ENCODE measurements at places on chromosomes 11 and 22.

DNA sequence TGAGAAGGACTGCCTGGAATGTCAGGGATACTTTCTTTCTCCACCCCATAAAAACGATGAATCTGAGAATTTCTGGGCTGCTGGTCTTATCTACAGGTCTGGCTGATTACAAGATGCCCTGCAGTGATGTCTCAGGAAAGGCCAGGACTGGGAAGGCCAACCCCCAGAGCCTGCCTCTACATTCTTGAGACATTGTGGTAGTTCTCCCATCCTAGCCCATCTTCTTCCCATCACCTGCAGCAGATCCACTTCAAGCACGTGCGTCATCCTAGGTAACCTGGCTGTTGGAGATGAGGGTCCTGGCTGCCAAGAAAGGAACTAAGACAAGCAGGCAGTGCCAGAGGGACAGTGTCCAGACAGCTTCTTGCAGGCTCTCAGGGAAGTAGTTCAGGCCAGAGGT lies 44.1 kb upstream of the E2F8 start:
- DNase-seq, result no peak

- DNase-seq, result no peak
Measured at GRCh38 chr11:120270386-120270785, 30.4 kb downstream of the POU2F3 start.

GRCh38 chr11:69000831-69001242 lies 12.2 kb downstream of the MRGPRF start:
- DNase-seq, result no peak

DNA sequence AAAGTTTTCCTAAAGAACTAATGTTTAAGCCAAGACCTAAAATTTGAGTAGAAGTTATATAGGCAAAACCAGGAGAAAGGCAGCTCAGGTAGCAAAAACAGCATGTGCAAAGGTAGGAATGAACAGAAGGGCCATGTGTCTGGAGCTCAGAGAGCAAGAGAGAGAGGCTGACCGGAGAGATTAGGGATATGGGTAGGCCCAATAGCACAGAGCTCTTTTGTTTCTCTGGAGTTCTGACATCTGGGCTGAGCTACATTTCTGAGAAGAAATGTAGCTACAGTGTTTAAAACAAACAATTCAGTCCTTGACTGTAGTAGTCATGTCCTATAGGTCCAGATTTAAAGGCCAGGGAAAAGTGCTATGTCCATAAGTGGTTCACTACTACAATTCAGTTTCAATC lies 4.5 kb downstream of the C11orf97 start:
- no peak for DNase-seq

DNA sequence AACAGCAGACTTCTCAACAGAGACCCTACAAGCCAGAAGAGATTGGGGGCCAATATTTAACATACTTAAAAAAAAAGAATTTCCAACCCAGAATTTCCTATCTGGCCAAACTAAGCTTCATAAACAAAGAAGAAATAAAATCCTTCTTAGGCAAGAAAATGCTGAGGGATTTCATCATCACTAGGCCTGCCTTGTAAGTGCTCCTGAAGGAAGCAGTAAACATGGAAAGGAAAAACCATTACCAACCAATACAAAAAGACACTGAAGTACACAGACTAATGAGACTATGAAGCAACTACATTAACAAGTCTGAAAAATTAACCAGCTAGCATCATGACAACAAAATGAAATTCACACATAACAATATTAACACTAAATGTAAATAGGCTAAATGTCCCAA lies 947.9 kb upstream of the CHORDC1 start:
- DNase-seq, result no peak

DNA sequence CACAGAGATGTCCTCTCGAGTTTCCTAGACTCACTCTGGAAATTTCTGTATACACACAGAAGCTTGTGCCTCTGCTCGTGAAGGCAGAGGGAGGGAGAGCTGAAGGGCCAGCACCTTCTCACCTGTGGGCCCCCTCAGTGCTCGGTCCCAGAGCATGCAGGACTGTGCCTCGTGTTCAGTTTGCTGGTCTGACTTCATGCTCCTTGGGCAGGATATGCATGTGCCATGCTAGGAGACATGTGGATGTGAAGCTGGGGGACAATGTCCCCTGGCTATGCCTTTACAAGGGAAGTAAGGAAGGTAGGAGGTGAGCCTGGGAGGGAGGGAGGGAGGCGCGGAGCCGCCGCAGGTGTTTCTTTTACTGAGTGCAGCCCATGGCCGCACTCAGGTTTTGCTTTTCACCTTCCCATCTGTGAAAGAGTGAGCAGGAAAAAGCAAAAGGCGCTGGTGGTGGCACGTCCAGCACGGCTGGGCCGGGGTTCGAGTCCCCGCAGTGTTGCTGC lies 22.6 kb downstream of the NEAT1 start:
- no peak for DNase-seq

- no peak for DNase-seq
Measured at GRCh38 chr22:44925465-44926123, 84.2 kb downstream of the PHF21B start.

- no peak for DNase-seq
Measured at GRCh38 chr22:30627471-30627870, 8.1 kb upstream of the SLC35E4 start.

DNA sequence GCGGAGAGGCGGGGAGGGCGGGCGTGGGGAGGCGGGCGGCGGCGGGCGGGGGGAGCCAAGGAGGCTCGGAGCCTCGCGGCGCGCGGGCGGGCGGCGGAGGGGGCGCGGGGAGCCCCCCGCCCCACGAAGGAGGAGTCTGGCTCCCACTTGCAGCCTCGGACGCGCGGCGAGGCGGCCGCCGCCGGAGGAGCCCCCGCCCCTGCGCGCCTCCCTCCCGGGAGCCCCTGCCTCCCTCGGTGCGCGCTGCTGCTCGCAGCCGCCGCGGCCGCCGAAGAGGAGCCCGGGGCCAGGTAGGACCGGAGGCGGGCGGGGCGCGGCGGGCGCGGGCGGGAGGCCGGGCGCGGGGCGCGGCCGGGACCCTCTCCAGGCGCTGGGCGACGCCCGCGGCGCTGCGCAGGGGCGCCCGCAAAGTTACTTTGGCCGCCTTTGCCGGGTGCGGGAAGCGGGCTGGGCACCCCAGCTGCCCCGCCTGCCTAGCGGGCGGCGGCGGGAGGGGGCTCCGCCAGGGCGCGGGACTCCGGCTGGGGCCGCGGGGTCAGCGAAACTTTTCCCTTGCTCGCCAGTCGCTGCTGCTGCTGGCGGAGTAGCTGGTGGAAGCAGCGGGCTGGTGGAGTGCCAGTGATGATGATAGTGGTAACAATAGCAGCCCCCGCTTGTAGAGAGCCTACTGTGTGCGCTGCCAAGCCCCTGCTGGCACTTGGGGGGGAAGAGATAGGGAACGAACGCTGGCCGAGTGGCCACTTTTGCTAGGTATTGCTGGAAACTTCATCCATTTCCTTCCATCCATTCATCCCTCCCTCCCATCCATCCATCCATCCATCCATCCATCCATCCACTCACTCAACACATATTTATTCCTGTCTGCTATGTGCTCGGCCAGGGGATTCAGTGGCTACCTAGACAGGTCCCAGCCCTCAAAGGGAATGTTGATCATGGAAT lies at the start of gene MPPED1:
Gene MPPED1 (plus strand): TSS at position 146 of the 939 bp plus-strand sequence. CDS start 12,972 bp downstream, outside the sequence.
- no peak for DNase-seq

DNA sequence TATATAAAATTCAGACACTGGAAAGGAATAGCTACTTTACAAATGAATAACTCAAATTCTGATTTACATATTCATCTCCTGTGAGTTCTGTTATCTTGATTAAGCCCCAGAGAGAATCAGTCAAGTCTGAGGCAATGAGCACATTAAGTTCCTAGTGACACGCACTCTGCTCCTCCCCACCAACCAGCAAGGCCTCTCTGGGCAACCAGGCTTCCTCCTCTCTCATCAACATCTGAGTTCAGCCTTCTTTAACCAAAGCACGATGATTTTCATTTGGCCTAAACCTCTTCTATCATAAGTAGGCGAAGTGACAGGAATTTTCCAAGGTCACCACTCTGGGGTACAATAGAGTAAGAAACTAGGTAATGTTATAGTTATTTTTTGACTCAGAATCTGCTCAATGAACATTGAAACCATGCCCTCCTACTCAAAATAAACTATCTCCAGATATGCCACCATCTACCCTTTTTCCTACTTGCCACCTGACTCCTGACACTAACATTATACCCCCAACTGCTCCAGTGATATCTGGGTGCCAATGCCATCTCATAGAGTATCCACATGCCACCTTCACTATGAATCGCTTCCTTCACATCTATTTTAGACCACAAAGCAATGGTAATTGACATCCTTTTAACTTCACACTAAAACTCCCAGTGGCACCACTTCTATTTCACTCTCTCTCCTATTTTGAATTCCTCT lies 114.8 kb downstream of the FAM76B start:
- no peak for DNase-seq

GRCh38 chr11:95102733-95103132 lies 13.1 kb downstream of the ENDOD1 start:
- no peak for DNase-seq
